CD4-positive, alpha-beta T cell treated with Interleukin-4 for 1 hour (primary cell): ENCODE measurements at places on chromosomes 3 and 15.

DNA sequence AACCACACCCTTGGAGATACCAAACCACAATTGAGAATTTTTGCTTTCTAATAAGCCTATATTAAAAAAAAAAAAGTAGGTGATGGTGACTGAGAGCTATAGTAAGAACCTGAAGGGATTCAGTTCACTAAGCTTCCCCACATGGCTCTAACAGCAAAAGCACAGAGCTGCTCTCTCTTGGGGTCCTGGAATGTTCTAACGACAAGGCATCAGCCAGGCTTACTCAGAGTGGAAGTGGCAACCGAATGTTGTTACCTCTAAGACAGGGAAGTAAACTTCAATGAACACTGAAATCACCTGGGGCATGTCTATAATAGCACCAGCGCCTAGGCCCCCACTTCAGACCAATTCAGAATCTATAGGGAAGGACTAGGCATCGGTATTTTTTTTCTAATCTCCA is 397.7 kb downstream of the MAGI1 start:
- no peak for DNase-seq

GRCh38 chr3:112357930-112358780 is 25.2 kb downstream of the CD200 start:
- DNase-seq: peak; percentile 28

DNA sequence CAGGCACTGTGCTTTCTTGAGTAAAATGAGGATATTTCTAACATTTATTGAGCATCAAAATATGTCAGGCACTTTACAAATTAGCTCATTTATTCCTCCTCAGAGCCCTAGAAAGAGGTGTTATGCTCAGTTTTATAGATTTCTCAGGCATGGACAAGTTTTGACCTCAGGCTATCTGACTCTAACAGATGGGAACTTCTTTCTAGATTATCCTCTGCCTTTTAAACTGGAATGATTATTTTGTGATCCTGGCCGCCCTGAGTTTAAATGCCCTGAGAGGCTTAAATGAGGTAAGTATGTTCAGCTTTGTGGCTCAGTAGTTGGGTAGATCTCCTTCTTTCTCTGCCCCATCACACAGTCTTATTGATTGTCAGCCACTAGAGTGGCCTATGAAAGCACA is 32.3 kb upstream of the ATP1B3 start:
- DNase-seq: no peak

DNA sequence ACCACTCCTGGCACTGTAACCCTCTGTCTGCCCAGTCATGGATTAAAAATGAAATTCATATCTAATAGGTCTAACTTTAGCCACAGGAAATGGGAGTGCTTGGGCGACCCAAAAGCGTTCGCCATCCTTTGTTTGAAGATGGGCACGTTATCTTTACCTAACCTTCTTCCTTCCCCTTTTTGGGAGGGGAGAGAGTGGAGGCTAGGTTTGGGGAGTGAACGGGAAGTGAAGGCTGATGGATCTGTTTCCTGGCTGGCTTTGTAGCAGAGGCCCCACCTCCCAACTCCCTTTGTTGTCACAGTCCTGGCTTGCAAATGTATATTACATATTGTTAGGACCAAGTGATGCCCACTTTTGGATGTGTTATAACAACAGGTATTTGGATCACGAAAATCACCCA is 98.1 kb upstream of the ARHGEF3 start:
- no peak for DNase-seq

DNA sequence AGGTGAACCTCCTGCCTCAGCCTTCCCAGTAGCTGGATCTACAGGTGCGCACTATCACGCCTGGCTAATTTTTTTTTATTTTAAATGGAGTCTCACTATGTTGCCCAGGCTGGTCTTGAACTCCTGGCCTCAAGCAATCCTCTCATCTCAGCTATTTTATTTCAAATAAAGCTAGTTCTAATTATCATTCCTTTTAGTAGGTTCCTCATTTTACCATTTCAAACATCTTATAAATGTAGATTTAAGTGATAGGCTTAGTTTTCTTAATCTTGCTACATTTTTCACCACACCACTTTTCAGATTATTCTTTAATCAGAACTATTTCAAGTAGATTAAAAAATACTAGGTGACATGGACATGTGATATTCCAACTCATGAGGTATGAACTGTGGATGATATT is 30.3 kb downstream of the PIGB start:
- no peak for DNase-seq

DNA sequence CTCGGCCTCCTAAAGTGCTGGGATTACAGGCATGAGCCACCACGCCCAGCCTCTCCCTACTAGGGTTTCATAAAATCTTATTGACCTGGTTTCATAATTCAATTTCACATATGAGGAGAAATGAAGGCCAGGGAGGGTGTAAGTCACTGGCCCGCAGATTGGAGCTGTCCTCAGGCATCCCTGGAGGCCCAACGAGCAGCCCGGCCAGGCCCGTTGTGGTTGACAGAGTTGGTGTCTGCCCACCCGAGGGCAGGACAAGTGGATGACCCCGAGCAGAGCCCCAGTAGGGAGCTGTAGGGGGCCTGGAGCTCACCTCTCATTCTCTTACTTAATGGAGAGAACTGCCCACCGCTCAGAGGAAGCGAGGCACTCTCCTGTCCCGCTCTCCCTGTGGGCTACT is 78.9 kb downstream of the CPN2 start:
- no peak for DNase-seq

DNA sequence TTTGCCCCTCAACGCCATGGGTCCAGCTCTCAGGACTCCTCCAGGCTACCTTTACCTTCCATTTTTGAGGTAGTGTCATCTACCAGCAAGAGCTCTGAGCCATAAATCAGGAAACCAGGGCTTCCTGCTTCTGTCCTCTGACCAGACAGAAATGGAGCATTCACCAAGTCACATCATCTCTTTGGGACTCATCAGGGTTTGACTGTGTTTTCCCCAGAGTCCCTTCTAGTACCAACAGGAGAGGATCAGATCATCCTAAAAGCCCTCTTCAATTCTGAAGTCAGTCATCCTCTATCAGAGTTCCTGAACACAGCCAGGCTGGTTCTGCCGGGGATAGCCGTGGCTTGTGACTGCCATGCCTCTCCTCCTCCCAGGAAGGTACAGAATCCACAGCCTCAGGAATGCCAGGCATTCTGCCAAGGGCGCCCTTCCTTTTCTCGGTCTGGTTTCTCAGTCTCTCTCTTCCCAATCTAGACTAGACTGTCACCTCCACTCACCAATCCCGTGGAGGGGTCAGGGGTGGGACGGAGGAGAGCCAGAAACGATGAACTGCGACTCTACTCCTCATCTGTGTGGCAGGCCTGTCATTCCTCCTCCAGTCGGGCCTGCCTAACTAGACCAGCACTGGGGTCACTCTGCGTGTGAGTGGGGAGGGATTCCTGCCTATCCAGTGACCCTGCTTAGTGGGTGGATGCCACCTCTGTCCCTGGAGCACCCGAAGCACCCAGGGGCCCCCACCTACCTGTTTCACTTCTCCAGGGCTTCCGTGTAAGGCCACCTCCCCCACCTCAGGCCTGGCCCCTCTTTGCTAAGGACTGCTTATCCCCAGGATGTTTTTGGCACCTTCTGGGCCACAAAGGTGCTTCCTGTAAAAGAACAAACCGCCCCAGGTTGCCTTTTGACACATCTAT is 30.9 kb downstream of the CCNL1 start:
- peak; percentile 18 for DNase-seq

GRCh38 chr3:65314269-65314668 is 626.5 kb upstream of the ADAMTS9 start:
- DNase-seq: no peak

- no peak for DNase-seq
Measured at GRCh38 chr3:110198717-110199587, 861.6 kb upstream of the DPPA4 start.

DNA sequence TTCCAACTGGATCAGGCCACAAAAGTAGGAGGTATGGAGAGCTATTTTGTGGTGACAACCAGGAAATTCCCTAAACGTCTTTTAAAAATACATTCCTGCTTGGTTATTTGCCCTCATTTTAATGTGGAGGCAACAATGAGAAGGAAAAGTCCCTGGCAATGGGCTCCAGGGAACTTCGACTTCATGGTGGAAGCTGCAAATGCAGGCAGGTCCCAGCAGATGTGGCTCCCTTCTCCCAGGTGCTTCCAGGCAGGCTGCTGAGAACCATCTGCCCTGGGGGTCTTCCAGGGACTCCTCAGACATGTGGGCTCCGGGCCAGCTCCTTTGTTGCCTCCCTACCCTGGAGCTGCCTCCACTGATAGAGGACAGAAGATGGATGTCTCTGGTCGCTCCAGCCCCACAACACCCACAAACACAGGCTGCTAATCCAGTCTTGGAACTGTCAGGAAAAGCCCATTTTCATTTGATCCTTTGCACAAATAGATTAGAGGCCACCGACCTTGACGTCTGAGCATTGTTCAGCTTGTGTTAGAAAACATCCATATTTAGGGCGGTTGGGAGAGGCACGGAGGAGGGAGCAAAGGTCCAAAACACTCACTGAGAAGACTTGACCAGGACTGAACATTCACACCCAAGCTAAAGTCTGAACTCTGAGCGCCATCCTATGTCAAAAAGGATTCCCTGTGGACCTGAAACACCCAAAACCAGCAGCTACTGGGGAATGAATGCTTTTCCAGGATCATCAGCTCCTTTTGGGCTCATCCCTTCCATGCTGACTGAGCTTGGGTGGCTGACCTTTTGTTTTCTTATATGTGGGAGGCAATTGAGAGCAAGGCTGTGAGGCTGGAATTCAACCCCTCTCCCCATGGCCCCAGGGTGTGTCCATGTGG is 30.2 kb upstream of the SLCO2A1 start:
- no peak for DNase-seq
